ENCODE measurements at places on chromosomes 4 and X.

GRCh38 chr4:155592179-155592937 is 74.3 kb upstream of the GUCY1A1 start:
- no peak for DNase-seq

DNA sequence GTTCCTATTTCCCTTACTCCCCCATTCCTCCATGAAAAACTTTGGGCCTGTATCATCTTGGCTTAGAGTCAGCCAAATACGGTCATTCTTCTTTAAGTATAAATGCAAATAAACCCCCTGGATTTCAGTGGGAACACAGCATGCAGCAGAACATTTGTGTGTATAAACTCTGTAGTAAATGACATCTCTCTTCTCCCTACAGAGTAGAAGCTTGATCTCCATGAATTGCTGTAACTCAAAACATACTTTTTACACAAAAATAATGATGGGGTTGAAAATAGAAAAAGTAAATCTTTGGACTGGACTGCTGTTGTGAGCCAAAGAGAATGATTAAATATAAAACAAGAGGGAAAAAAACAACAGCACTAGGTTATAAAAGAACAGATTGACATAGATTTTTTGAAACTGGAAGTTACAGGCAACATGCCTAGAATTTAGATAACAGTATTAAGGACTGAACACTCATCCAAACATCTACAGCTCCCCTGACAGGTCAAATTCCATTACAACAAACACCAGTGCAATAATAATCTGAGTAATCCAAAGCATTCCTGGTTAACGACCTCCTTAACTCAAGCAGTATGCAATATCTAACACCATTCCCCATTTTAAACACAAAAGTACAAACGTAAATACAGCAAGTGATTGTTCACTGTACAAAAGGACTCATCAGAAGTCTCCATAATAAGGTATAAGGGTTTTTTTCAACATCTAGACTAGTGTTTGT is 30.7 kb downstream of the TSPAN5 start:
- DNase-seq: no peak

DNA sequence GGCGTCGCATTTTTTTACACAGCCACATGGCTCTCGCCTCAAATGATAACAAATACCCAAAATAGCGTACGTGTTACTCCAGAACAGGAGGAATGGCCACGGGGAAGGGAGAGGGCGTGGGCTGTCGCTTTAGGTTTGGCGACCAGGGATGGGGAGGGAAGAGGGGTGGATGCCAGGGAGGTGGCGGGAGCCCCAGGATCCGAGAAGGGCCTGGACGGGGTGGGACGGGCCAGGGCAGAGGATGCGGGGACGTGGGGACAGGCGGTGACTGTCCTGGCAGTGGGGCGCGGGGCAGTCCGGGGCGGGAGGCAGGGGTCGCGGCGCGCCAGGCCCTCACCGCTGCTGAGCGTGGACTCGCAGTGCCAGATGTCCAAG is 631 bp downstream of the TMEM47 start:
- no peak for DNase-seq

GRCh38 chrX:115493015-115493414 is 68.0 kb upstream of the PLS3 start:
- no peak for DNase-seq

- no peak for DNase-seq
These were observed 30.0 kb upstream of the ANXA5 start for GRCh38 chr4:121726642-121727268.

DNA sequence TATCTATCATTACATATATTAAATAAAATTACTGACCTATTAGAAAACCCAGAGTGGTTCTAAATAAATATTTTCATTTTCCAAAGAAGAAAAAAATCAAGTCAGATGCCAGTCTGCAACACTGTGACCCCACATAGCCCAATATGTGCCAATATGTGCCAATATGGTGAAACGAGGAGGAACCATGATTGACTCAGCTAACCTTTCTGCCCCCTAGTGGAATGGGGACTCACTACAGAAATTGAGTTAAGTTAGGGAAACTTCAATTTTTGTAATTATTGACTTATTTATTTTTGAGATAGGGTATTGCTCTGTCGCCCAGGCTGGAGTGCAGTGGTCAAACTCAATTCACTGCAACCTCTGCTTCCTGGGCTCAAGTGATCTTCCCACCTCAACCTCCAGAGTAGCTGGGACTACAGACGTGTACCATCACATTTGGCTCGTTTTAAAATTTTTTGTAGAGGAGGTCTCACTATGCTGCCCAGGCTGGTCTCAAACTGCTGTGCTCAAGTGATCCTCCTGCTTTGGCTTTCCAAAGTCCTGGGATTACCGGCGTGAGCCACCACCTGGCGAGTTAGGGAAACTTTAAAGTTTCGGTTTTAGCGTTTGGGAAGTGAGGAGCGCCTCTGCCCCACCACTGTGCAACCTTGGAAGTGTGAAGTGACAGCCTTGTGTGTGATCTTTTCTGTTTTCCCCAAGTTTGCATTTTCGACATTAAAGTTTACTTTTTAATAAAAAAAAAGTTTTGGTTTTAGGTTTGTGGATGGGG is 116.8 kb upstream of the SHISA3 start:
- no peak for DNase-seq

- DNase-seq: no peak
These were observed 58.4 kb downstream of the RXFP1 start for GRCh38 chr4:158580064-158580463.
